Heart left ventricle (tissue), 16 donors: ENCODE measurements at places on chromosomes 2 and 18.

DNA sequence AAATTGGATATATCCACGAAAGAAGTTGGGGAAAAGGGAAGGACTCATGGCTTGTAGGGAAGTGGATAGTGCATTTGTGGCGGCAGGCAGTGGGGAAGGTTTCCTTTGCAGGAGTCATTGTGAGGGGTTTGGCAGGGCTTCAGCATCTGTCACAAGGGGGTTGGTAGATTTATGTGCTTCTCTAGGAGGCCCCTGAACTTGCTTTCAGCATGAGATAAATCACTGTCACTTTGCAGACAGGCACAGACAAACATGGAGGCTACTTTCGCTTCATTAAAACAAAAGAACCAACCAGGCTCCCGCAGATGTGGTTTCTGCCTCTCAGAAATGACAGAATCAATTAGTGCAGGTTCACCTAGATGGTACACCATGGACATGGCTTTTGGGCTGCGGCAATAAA, 340.7 kb downstream of the TGIF1 start:
- no peak for DNase-seq

DNA sequence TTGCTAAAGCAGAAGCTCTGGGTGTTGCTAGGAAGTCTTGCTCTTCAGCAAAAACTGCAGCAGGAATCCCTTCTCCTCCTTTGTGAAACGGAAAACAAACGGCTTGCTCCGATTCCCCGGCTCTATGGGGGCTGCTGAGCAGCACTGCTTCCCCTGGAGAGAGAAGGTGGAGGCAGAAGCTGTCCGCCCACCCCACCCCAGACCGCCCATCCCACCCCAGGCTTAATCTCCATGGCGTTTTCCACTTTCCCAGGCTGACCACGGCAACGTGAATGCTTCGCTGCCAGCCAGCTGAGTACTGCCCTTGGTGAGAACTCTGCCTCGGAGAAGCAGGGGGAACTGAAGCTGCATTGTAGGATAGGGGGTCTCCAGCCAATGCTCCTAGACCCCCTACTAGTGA, 139.2 kb downstream of the BCL2 start:
- no peak for DNase-seq

GRCh38 chr18:78564518-78564917, 415.1 kb upstream of the SALL3 start:
- DNase-seq = no peak

GRCh38 chr2:3233877-3234276, 143.7 kb downstream of the EIPR1 start:
- no peak for DNase-seq

GRCh38 chr18:33051407-33051806, 278.6 kb upstream of the KLHL14 start:
- DNase-seq = no peak

DNA sequence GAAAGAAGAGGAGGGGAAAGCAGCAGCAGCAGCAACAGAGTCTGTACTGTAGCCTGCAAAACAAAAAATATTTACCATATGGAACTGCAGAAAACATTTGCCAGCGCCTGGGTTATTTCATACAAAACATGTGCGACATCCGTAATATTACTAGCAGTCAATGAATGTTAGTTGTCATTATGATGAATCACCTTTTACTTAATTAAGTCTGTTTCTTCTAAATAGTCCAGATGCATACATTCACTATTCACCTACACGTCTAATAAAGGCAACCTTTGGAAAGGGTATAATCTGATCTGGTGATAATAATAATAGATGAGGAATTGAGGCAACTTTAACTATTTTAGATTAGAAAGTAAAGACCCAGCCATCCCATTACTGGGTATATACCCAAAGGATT, 426.3 kb upstream of the ST6GAL2 start:
- DNase-seq = no peak

GRCh38 chr2:216803791-216804190, 56.1 kb downstream of the TNP1 start:
- DNase-seq = peak; percentile 72

DNA sequence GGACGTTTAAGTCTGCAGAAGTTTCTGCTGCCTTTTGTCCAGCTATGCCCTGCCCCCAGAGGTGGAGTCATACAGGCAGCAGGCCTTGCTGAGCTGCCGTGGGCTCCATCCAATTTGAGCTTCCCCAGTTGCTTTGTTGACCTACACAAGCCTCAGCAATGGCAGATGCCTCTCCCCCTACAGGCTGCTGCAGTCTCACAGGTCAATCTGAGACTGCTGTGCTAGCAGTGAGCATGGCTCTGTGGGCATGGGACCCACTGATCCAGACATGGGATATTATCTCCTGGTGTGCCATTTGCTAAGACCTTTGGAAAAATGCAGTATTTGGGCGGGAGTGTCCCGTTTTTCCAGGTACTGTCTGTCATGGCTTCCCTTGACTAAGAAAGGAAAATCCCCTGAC, 726.0 kb downstream of the ERBB4 start:
- DNase-seq = no peak

DNA sequence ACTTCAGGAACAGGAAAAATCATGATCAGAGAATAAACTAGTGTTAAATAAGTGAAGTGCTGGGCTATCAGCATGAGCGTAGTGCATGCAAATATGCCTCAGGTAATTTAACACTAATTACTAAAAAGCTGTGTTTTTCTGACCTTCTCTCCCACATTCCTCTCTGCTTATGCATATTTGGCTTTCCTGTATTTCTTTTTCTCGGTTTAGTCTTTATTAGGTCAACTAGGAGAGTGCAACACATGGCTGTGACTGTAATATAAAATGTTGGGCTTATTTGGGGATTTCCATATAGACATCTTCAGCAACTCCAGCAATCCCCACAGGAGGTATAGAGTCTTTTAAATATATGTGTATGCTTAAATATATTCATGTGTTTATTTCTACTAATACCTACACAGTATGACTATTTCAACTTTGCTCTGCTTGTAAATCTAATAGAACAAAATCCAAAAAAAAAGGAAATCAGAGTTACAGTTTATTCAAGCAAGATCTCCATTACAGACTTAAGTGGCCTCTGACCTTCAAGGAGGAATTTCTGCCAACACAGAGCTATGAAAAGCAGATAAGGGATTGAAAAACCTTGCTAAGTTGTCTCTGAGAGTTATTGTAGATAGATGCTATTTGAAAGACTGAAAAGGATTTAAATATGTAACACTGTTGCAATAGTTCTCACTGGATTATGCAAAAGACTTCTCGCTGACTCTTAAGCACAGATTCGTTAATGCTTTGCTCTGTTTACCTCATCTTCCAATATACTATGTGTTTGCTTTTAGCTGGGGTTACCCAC, 359.5 kb upstream of the RGPD4 start:
- no peak for DNase-seq

GRCh38 chr18:50268022-50268747, 1.9 kb upstream of the CFAP53 start:
- DNase-seq = peak; percentile 89
